Stimulated activated CD8-positive, alpha-beta memory T cell treated with anti-CD3 and anti-CD28 coated beads, Interleukin-12 subunit alpha, Interleukin-12 subunit beta, amount 100 ng/mL, for 1 hour (primary cell): ENCODE measurements at places on chromosomes 7 and 10.

DNA sequence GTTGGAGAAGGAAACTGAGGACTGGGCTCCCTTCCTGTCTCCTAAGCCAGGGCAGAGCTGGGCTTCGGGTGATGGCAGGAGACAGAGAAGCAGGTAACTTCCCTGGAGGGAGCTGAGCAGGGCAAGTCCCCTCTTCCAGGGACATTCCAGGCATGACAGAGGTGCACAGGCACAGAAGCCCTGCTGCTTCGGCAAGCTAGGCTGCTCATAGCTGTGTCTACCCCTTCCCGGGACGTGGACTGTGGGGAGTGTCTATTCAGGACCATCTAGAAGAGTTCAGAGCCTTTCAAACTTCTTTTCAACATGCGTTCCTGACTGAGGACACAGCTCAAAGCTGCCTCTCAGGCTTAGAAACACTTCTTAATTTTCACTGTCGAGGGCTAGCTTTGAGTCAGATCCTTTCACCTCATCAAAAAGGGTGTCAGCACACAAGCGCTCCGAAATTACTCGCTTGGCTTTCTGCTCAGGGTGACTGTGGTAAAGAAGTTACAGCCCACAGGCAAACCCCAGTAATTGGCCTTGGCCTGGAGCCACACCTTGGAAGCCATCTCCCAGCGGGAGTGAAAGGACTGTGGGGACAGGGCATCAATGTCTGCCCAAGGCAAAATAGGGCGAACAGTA lies 63.7 kb upstream of the STEAP1B start:
- DNase-seq: no peak

DNA sequence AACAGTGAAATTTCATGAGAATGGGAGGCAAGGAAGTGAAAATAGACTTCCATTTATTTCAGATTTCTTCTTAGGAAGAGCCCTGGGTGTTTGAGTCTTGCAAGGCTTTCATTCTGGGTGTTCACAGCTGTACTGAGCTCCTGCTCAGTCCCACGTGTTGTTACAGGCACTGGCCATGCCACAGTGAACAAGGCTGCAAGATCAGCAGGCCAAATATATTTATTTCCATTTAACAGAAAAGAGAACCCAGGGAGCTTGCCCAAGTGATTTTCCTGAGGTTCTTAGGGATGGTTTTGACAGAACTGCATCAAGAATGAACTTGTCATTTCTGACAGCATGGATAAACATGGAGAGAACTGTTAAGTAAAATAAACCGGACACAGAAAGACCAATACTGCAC lies 54.5 kb upstream of the CD36 start:
- DNase-seq: no peak

DNA sequence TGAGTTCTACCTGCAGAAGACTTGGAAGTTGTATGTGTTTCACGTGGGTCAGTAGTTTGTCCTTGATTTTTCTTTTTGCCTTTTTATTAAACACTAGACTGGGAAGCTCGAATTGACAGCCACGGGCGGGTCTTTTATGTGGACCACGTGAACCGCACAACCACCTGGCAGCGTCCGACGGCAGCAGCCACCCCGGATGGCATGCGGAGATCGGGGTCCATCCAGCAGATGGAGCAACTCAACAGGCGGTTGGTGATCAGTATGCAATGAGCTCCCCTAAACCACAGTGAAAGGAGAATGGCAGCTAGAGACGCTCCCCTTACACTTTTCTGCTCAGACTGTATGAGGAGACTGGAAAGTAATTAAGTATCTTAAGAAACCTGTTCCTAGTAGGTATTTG lies 126.7 kb upstream of the STK17A start:
- DNase-seq: no peak

GRCh38 chr7:75971309-75971960 lies 23.0 kb downstream of the TMEM120A start:
- no peak for DNase-seq

GRCh38 chr10:75400163-75400770 lies 1.3 kb downstream of the ZNF503 start:
- no peak for DNase-seq

DNA sequence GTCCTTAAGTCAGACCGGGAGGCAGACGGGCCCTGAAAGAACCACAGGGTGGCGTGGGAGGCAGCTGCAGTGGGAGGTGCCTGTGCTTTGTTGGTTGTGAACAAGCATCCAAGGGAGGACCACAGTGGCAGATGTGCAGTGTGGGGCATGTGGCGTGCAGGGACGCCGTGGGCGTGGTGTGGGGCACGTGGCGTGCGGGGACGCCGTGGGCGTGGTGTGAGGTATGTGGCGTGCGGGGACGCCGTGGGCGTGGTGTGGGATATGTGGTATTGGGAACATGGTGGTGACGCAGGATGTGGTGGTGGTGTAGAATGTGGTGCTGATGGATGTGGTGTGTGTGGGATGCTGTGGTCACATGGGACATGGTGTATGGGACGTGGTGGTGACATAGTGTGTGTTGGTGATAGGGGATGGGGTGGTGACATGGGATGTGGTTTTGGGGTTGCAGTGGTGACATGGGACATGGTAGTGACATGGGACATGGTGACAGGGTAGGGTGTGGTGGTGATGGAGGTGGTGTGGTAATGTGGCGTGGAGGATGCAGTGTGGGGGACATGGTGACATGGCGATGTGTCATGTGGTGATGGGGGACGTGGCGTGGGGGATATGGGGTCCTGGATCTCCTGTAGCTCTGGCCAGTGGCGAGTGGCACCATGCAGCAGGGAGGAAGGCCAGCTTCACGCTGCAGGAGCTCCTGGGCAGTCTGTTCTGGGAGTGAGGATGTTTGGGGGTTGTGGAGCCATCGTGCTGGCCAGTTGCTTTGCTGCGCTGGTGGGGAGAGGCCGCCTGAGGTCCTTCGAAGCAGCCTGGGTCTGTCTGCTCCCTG lies 78.8 kb downstream of the INPP5A start:
- peak; percentile 23 for DNase-seq

DNA sequence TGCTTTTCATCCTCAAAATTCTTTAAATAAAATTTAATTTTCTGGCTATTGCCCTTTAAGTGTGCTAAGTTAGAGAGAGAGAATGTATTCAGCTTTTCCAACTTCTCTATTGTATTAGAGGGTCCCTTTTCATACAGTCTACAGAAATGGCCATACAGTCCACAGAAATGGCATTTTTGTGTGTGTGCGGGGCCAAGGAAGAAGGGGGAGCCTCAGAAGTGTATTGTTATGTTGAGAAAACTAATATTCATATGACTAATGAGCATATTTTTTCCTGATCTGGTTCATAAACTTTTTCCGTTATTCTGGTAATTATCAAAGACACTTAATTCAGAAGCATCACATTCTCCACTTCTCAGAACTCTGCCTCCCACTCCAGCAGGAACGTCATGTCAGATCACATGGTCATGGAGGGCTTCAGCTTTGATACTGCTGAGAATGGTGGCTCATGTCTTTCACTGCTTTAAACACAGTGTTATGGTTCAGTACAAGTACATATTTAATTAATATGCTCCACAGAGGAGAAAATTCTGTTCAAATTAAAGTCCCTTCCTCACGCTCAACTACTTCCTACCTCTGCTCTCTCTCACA lies 37.1 kb downstream of the ELMO1 start:
- DNase-seq: no peak

GRCh38 chr10:31625566-31625965 lies 303.1 kb downstream of the ARHGAP12 start:
- no peak for DNase-seq

DNA sequence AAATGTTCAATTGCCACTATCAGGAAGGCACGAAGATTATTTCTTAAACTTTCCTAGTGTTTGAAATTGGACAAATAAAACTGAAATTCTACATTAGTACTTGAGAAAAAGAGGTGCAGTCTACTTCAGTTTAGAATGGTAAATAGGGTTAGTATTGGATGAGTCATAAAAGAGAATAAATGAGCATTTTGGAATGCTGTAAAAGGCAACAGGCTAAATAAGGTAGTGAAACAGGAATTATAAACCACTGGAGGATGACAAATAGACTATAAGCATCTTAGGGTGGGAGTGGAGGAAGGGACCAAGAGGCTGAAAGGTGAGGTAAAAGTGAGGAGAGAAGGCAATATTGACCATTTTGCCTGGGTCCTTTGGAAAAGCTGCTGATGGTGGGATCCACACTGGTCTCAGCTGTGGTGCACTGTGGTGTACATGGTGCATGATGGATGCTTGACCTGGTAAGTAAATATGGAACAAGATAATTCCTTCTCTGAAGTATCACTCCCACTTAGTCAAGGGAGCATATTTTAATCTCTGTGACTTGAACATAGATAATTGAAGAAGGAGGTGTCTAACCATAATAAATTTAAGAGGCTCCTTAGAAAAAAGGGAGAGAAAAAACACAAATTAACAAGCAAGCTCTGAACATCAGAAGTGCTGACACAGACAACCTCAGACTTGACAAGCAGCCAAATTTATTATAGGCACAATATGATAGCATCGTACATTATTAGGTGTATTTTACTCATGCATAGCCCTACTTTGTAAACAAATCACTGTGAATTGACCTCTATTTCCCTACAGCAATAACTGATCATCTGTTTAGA lies 76.4 kb upstream of the SCIN start:
- no peak for DNase-seq

- DNase-seq: no peak
Observed at GRCh38 chr10:49569031-49569631, 30.2 kb upstream of the ERCC6 start.

- DNase-seq: no peak
Observed at GRCh38 chr7:157740251-157740798, 403.5 kb downstream of the DNAJB6 start.

DNA sequence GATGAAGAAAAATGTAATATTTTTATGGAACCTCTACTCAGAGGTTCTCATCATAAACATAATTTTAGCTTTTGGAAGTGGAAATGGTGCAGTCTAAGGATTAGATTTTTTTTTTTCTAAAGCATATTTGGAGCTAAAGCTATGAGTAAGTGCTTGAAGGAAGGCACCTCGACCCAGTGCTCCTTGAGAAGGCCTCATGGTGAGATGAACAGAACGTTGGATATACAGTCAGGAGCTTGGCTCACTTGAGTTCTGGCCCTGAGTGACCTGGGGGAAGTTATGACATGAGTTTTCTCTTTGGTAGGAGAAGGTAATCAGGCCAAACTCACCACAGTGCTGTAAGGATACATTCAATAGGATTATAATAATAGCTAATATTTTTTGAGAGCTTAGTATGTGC lies 163.3 kb downstream of the JCAD start:
- DNase-seq: no peak

DNA sequence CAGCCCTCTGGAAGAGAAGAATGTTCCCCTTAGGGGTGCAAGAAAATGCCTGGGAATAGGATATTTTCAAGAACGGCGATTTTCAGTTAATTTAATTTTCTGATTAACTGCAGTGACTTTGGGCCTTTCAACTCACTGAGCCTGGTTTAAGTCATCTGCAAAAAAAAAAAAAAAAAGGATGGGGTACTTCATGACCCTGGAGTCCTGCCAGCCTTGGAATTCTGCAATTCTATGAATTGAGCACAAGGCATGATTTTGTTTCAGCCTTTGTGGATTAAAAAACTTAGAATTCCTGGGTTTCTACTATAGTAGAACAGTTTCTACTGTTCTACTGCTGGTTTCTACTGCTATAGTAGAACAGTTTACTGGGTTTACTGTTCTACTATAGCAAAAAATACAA lies 58.3 kb upstream of the CALD1 start:
- DNase-seq: no peak

DNA sequence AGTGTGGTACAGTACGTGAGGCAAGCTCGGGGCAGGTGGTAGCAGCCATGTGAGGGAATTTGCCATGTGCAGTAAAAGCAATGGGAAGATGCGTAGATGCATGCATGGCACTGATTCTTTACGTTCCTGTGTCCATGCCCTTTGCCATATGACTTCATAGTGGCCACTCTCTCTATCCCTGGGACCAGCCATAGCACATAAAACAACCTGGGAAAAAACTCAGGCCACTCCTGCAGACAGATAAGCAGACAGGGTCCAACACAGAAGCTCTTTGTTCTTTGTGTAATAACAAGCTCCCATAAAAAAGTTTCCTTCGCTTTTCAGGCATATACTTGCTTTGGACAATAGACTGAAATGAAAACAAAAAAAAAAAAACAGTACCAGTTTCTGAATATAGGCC lies 622.4 kb upstream of the POM121L12 start:
- DNase-seq: no peak

DNA sequence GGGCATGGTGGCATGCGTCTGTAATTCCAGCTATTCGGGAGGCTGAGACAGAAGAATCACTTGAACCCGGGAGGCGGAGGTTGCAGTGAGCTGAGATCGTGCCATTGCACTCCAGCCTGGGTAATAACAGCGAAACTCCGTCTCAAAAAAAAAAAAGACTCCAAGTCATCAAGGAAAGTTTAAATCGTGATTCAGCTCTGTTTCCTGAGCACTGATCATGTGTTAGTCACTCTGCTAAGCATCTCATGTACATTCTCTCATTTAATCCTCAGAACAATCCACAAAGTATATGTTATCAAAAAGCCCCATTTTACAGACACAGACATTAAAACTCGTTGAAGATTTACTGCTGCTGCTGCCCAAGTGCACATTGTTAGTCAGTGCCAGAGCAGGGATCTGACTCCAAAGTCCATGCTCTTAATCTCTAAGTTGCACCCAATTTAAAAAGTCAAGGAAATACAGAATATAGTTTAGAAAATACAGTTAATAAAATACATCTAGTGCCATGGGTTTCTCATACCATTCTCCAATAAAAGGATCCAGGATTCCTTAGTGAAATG lies 6.2 kb downstream of the PIK3AP1 start:
- no peak for DNase-seq

DNA sequence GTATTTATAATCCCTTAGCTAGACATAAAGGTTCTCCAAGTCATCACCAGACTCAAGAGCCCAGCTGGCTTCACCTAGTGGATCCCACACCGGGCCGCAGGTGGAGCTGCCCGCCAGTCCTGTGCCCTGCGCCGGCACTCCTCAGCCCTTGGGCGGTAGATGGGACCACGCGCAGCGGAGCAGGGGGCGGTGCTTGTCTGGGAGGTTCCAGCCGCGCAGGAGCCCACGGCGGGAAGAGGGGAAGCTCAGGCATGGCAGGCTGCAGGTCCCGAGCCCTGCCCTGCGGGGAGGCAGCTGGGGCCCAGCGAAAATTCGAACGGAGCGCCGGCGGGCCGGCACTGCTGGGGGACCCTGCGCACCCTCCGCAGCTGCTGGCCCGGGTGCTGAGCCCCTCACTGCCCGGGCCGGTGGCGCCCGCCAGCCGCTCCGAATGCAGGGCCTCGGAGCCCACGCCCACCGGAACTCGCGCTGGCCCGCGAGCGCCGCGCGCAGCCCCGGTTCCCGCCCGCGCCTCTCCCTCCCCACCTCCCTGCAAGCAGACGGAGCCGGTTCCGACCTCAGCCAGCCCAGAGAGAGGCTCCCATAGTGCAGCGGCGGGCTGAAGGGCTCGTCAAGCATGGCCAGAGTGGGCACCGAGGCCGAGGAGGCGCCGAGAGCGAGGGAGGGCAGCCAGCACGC lies 675.6 kb downstream of the REEP3 start:
- DNase-seq: no peak

DNA sequence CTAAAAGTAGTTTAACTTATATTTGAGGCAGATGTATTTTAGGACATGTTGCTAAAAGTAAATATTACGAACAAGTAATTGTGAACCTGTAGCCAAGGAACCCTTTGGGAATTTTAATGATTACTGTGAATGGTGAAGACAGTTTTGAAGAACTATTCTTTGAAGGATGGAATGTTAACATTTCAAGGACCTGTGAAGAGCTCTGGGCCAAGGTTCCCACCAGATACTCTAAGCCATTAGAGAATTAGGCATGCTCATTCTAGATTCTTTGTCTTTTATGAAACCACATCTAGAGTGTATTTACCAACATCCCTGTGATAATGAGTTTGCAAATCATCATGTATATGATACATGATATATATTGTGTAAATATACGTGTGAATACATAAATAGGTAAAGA lies 99.8 kb downstream of the SEPTIN7 start:
- DNase-seq: no peak

GRCh38 chr10:90960355-90960814 lies 39.5 kb upstream of the ANKRD1 start:
- no peak for DNase-seq
